Motor neuron (in vitro differentiated cells): ENCODE measurements at places on chromosomes 7 and 10. TPM values are rescaled to one million over a fixed set of nuclear protein-coding genes. Genes with fewer than 3 reads are reported as not detected.

The PON2 gene
- total RNA-seq = 26.5 and 29.2 TPM in 2 replicates

The ANKRD61 gene
- total RNA-seq = 0.71 and 2.1 TPM in 2 replicates

The ZNF425 gene
- total RNA-seq = 4.5 and 4.8 TPM in 2 replicates

The IDI2 gene
- total RNA-seq = not detected in 2 replicates

The CUBN gene
- total RNA-seq = 1.2 and 1.8 TPM in 2 replicates

The CALML3 gene
- total RNA-seq = not detected in 2 replicates

The SRGN gene
- not detected in 2 replicates for total RNA-seq

The GNAI1 gene
- 25.5 and 29.8 TPM in 2 replicates for total RNA-seq

The OR2A12 gene
- 0.06 TPM in 1 of 2 replicates, not detected in the other for total RNA-seq

The CPED1 gene
- 0.80 and 0.83 TPM in 2 replicates for total RNA-seq

The PTPN20 gene
- total RNA-seq = 0.71 TPM in 1 of 2 replicates, not detected in the other

The ZDHHC6 gene
- 25.8 and 29.1 TPM in 2 replicates for total RNA-seq

The PSAP gene
- total RNA-seq = 451 and 454 TPM in 2 replicates

The TFR2 gene
- total RNA-seq = 0.97 and 1.2 TPM in 2 replicates

The CYP26C1 gene
- 0.26 and 0.32 TPM in 2 replicates for total RNA-seq

The SPDYE1 gene
- 0.22 and 0.50 TPM in 2 replicates for total RNA-seq

The HMX2 gene
- not detected in 2 replicates for total RNA-seq

The AKR1C2 gene
- total RNA-seq = 5.5 and 6.5 TPM in 2 replicates

The HOXA7 gene
- total RNA-seq = 6.1 and 8.4 TPM in 2 replicates

The IFIT1B gene
- 0.27 and 0.93 TPM in 2 replicates for total RNA-seq

The CHST3 gene
- total RNA-seq = 61.7 and 67.6 TPM in 2 replicates

The EFCAB10 gene
- 0.77 and 1.1 TPM in 2 replicates for total RNA-seq

The ASB10 gene
- total RNA-seq = not detected in 2 replicates

The CISD1 gene
- total RNA-seq = 27.9 and 33.7 TPM in 2 replicates

The FKBP9 gene
- 30.6 and 31.3 TPM in 2 replicates for total RNA-seq

The CFAP46 gene
- 2.2 and 2.8 TPM in 2 replicates for total RNA-seq

The ANXA8L1 gene
- not detected in 2 replicates for total RNA-seq

The PNLIP gene
- not detected in 2 replicates for total RNA-seq

The PPP1R17 gene
- total RNA-seq = 27.6 and 29.1 TPM in 2 replicates

The EPHB6 gene
- 7.8 and 9.0 TPM in 2 replicates for total RNA-seq

The SUMF2 gene
- total RNA-seq = 72.8 and 78.2 TPM in 2 replicates

The LIPM gene
- total RNA-seq = not detected in 2 replicates

The CACUL1 gene
- total RNA-seq = 18.0 and 18.8 TPM in 2 replicates

The TAS2R41 gene
- total RNA-seq = not detected in 2 replicates

The ACHE gene
- total RNA-seq = 22.6 and 27.3 TPM in 2 replicates

The MAT1A gene
- 0.56 and 0.98 TPM in 2 replicates for total RNA-seq

The CCZ1 gene
- 67.9 and 79.8 TPM in 2 replicates for total RNA-seq
